ENCODE measurements at places on chromosomes 11 and 22. TPM values are rescaled to one million over a fixed set of nuclear protein-coding genes. Genes with fewer than 3 reads are reported as not detected.

The CHST1 gene
- total RNA-seq = 1.1 TPM

The DSCAML1 gene
- 0.31 TPM for total RNA-seq

The UPK3A gene
- not detected for total RNA-seq

The CRYBB3 gene
- total RNA-seq = not detected

The PIH1D2 gene
- total RNA-seq = 0.84 TPM

The MRGPRX4 gene
- total RNA-seq = not detected

The HEPN1 gene
- total RNA-seq = not detected

The APLNR gene
- total RNA-seq = 0.13 TPM

The TUB gene
- 5.2 TPM for total RNA-seq

The ZNRF3 gene
- total RNA-seq = 5.4 TPM

The POLDIP3 gene
- 40.0 TPM for total RNA-seq

The FREY1 gene
- not detected for total RNA-seq

The RBFOX2 gene
- total RNA-seq = 32.4 TPM

The POU2AF3 gene
- 0.53 TPM for total RNA-seq

The KDM4E gene
- not detected for total RNA-seq

The LRRC4C gene
- not detected for total RNA-seq

The GNG3 gene
- not detected for total RNA-seq

The KRTAP5-10 gene
- not detected for total RNA-seq

The C11orf91 gene
- total RNA-seq = 1.3 TPM

The SHANK2 gene
- 6.6 TPM for total RNA-seq

The ARFGAP3 gene
- 12.0 TPM for total RNA-seq

The APOL5 gene
- not detected for total RNA-seq

Data from A549 treated with RU486 at 1 μM for 4 hours (cell line).